ENCODE measurements at places on chromosomes 6 and 20.

DNA sequence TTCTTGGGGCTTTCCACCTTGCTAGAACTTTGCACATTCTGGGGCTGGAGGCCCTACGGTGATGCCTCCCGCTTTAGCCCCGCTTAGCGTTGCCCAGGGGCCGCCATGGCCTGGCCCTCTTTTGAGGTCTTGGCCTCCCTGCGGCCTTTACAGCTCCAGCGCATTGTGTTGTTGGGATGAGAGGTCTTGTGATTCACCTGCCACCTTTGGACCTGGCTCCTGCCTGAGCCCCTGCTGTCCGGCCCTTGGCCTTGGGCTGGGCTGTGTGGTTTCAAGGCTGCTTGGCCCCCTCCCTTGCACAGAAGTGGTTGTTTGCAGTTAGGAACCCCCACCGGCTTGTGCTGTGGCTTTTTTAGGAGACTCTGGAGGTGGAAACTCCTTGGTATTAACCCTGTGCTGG, 61.0 kb upstream of the CDH4 start:
- DNase-seq: no peak

DNA sequence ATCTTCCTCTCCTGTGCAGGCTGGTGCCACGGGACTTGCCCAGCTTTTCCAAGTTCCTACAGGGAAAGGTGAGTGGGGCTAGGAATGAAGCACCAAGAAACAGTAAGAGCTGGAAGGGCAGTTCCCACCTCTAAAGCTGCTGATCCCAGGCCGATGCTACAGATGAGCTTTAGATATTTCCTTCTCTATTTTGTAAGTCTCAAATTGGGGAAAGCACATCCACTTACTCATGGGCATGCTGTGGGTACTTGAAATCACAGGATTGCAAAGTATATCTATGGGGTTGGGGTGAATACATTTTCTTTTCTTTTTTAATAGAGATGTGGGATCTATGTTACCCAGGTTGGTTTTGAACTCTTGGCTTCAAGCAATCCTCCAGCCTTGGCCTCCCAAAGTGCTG, 3.1 kb downstream of the ZBTB2 start:
- no peak for DNase-seq

DNA sequence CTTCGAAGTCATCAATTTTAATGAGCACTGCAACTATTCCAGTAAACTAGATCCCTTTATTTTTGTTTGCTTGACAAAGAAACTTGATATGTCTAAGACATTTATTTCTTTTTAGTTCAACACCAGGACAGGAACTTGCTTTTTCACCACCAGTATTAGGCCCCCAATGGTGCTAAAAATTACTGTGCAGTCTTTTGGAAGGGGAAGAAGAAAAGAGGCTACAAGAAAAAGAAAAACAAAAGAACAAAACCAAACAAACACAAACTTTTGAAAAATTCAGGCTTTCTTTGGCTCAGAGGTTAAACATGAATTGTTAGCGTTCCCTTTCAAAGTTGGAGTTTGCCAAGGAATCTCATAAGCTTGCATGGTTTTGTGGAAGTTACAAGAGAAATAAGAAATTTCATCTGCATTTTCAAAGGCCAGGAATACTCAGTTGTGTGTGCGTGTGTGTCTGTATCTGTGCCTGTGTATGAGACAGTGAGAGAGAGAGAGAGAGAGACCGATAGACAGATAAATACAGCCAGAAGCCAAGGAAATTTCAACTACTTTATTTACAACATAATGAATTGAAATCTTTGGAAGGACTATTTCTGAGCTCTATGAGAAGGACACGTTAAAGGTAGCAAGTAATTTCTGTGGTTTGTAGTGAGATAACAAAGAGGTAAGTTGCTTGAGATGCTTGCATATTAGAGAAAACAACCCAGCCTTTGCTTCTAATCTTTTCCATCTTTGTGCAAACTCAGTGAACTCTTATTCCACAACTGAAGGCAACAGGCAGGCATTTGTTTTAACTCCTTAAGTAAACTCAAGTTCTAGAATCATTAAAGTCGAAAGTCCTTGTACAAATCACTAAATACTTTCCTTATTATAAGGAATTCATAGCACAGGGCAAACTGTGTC, 171.0 kb upstream of the CITED2 start:
- no peak for DNase-seq

DNA sequence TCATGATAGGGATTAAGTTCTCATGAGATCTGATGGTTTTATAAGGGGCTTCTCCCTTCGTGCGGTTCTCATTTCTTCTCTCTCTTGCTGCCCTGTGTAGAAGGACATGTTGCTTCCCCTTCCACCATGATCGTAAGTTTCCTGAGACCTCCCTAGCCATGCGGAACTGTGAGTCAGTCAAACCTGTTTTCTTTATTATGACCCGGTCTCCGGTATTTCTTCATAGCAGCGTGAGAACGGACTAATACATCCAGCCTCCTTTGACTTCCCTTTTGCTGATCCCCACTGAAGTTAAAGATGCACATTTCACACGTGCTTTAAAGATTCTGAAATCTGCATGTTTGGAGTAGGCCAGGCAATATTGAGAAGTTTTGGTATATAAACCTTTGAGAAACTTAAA, 543.1 kb downstream of the PRKN start:
- no peak for DNase-seq

DNA sequence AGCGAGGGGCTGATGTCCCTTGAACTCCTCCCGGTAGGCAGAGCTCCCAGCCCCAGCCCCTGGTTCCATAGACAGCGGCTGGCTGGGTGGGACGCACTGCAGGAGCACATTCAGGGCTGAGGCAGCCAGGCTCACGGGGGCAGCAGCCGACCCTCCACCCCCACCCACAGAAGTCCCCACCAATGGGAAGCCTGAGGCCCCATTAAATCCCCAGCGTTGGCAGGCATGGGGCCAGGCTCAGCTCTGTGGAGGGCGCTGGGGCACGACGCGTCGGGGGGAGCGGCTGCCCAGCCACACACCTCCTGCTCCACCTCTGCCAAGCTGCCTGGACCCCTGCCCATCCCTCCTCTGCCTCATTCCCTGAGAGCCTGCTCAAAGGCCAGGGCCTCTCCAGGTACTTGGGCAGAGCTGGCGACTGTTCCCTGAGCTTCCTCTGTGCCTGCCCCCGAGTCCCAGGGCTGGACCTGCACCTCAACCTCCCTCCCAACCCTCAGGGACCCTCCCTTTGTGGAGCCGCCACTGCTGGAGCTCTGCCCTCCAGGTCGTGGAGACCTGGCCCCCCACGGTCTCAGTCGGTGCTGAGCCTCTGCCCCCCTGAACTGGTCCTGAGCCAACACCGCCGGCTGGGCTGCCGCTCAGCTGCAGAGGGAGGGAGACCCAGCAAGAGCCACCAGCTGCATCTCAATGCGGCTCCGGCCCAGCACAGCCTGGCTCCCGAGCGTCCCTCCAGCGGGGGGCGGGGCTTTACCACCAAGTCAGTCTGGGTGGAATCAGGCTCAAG, 9.1 kb downstream of the CHRNA4 start:
- DNase-seq: no peak

DNA sequence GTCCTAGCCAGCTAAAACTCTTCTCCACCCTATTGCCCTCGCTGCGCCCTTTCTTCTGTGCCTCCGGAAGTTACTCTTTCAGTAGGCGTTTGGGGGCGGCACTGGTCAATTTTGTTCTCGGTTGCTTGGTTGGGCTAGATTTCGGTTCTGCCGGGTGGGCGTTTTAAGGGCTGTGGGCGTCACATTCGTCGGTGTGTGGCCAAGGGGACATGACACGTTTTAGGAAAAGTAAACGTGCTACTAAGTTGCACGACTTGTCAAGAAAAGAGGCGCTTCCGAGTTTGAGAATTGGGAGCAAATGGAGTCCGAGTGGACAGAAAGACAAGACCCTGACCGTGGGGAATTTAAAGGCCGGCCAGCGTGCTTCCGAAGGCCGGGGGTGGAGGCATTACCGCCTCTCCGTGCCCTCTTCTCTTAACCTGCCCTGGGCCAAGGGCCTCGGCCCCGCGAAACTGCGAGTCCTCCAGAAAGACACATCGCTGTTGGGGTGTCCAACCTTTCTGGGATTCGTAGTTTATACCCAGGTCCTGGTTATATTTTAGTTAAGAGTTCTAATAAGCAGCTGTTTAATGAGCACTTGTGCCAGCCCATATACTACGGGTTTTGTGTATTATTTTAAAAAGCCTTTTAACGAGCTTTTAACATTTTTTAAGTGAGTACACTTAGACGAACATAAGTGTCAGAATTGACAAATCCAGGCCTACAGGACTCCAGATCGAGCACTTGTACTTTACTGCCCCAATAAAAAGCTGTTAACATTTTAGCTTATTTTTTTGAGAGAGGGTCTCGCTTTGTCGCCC, 664 bp upstream of the BAG6 start:
- peak; percentile 90 for DNase-seq

- DNase-seq: no peak
Measured at GRCh38 chr20:41672282-41672681, 54.1 kb upstream of the CHD6 start.

DNA sequence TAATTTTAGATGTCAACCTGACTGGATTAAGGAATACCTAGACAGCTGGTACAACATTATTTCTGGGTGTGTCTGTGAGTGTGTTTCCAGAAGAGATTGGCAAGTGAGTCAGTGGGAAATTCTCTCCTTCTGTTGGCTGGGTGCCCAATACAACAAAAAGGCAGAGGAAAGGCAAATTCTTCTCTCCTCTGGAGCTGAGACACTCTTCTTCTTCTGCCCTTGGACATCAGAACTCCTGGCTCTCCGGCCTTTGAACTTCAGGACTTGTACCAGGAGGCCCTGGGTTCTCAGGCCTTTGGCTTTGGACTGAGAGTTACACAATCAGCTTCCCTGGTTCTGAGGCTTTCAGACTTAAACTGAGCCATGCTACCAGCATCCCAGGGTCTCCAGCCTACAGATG, 7.8 kb upstream of the BTN3A1 start:
- DNase-seq: no peak

- DNase-seq: no peak
Measured at GRCh38 chr6:110646419-110646698, 168.9 kb downstream of the CDK19 start.

GRCh38 chr6:100549406-100550167, 84.9 kb upstream of the SIM1 start:
- DNase-seq: no peak

DNA sequence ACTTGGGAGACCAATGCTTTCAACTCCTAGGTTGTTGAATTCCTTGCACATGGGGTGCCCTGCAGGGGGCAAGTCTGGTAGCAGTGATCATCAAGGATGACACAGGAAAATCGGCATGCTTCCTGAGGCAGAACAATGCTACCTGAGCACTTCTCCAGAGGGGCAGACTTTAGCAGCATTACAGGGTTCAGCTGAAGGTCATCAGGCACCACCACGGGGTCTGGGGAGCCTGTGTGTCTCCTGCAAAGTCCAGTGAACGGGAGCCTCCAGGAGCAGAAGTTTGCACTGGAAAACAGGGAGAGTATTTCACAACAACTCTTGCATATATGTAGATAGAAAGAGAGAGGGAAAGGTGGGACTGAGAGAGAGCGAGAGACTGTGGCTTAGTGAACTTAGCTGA, 10.2 kb downstream of the VSX1 start:
- DNase-seq: no peak

DNA sequence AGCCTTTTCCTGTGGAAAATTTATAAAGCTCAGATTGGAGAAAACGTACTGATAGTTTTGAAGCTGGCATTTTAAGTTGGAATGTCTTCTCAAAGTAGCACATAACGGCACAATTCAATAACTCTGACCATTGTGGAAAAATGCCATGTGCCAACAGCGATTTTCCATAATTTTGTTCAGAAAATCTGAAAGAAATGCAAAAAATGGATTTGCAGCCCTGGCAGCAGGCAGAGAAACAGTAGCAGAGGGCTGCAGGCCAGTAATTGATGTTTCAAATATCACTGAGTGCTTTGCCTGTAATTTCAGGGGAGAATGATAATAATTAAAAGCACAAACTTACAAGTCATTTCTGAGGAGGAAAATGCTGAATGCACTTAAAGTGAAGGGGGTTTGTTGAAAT, 507.4 kb downstream of the MAFB start:
- no peak for DNase-seq

GRCh38 chr6:109167562-109167961, 72.3 kb downstream of the CEP57L1 start:
- DNase-seq: no peak

DNA sequence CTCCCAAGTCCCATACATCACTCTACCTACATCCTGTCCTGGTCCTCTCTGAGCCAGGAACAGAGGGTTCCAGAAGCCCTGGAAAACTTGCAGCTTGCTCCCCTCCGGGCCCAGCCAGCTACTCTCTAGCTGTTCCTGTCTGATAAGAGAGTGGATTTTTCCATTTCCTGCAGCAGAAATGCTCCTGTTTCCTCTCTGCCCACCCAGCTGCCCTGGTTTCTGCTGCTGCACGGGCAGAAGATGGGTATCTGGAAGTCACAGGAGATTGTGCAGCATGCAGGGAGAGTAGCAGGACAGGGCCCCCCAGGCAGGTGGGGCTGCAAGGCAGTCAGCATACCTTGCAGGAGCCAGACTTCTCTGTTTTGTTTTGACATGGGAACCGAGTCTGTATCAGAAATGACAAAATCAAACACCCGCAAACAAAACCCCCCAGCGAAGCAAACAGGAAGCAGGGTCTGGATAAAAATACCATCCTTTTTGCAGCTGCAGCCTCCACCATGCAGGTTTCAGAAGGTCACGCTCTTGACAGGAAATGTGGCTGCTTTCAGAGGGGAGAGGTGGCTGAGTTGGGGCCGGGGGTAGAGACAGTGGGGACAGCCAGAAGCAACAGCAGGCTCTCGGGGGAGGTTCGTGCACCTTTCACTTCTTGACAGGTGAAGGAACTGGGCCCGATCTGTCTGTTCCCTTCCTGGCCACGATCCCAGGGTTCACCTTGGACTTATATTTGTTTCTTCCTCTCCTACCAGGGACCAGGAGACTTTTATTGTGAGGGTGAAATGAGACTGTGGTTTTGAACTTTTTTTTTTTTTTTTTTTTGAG, 50.8 kb upstream of the FAM83D start:
- DNase-seq: no peak

- no peak for DNase-seq
Measured at GRCh38 chr6:4747588-4747987, 28.6 kb upstream of the CDYL start.

- DNase-seq: no peak
Measured at GRCh38 chr20:59443550-59443949, 143.1 kb downstream of the EDN3 start.

GRCh38 chr20:57103146-57103800, 163.2 kb downstream of the BMP7 start:
- no peak for DNase-seq

DNA sequence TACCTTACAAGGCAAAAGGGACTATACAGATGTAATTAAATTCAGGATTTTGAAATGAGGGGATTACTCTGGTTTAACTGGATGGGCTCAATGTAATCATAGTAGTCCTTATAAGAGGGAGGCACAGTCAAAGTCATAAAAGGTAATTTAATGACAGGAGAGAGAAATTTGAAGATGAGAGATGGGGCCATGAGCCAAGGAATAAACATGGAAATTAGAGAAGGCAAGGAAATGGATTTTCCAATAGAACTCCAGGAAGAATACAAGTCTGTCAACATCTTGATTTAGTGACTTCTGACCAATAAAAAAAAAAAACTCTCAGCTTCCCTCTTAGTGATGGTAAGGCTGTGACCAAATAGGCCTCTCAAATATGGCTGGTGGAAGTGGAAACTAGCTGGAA, 101.9 kb upstream of the BEND3 start:
- DNase-seq: no peak

Data from Caco-2 (cell line).